GDM1 (cell line): ENCODE measurements at places on chromosomes 11 and 22.

GRCh38 chr11:62603776-62604299, 2.2 kb upstream of the MTA2 start:
- no peak for DNase-seq

- no peak for DNase-seq
These were observed 77.5 kb upstream of the CLMP start for GRCh38 chr11:123272565-123272964.

DNA sequence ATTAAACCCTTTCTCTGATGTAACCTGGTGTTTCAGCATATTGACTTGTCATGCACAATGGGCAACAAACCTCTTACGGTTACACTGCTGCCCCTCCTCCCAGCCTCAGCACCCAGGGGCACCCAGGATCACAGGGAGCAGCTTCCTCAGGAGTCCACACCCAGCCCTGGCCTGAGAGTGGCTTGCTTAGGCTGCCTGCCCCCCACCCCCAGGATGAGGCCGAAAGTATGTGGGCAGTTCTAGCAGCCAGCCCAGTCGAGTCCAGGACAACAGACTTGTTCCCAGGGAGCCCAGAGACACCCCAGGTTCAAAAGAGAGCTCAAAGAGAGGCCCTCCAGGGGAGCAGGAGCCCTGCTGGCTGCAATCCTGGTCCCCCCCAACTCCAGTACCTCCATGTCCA, 108.1 kb upstream of the THY1 start:
- no peak for DNase-seq

DNA sequence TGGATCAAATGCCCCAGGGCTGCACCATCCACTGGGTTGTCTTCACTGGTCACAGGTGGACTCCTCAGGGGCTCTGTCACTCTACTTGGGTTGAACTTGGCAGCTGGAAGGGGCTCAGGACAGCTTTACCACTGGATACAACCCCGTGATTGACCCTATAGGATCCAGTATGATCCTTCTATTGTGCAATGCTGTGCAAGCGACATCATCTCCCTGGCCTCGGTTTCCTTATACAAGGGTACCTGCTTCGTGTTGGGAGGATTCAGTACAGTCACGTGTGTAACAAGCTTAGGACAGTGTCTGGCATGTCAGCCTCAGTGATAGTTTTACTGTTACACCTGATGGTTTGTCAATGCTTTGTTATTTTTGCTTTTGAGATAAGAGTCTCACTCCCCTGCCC, 20.5 kb upstream of the MIEF1 start:
- no peak for DNase-seq
